ENCODE measurements at places on chromosomes 6 and 20.

- DNase-seq = no peak
These were observed 345.5 kb downstream of the THBS2 start for GRCh38 chr6:168908166-168908565.

DNA sequence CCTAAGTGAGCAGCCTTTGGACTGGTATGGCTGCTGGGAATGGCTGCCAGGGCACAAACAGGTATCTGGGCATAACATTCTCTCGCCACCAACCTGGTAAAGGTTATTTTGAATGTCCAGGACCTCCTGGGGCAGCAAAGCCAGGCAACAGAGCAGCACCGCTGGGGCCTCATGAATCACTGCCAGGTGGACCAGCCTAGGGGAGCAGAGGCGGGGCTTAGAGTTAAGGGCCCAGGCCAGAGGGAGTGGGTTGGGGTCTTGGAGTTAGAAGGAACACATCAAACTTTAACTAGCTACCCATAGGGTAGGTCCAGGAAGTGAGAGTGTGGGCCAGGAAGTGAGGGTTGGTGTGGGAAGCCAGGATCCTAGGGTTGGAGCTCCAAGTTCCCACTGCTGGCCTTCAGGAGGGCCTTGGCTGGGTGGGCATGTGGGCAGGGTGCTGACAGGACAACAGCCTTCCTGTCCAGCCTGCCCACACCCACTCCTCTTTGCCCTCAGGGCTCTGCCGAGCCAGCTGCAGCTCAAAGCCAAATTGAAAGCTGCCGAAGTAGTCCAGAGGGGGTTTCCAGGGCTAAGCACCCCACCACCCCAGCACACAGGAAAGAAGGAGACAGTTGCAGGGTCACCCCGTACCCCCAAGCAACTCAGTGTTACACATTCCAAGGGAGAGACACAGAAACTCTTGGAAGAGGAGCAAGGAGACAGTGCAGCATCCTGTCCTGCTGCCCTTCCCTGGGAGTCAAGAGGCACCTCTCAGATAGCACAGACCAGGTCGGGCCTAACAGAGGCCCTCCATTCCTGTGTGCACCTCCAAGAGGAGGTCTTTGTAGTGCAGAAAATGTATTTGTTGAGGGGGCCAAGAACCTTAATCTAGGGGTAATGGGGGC lies 2.6 kb downstream of the NFKBIE start:
- no peak for DNase-seq

GRCh38 chr6:101393251-101393828 lies at the start of gene GRIK2:
TSS of gene GRIK2 (plus strand) at chr6:101393708.
- no peak for DNase-seq

DNA sequence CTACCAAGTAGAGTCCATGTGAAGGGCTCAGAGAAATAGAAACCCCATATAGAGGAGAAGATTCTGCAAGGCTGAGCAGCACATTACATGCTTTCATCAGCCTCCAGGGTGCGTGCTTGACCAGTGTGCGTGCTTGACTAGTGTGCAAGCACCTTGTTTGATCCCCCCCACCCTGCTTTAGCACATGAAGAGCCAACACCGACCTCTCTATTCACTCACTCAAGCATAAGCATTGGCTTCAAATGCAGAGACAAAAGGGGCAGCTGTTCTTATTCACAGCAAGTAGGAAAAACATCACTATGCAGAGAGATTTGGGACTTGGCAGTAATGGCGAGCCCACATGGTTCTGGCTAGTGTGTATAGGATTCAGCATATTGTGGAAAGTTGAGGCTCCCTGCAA lies 278.7 kb upstream of the RNF217 start:
- DNase-seq = no peak

GRCh38 chr20:46985250-46985649 lies 90.6 kb downstream of the EYA2 start:
- no peak for DNase-seq

GRCh38 chr6:31186052-31186734 lies 15.7 kb upstream of the POU5F1 start:
- no peak for DNase-seq

GRCh38 chr20:35232575-35232974 lies 6.1 kb downstream of the MMP24 start:
- DNase-seq = no peak

GRCh38 chr6:14618759-14619418 lies 501.3 kb downstream of the CD83 start:
- no peak for DNase-seq

DNA sequence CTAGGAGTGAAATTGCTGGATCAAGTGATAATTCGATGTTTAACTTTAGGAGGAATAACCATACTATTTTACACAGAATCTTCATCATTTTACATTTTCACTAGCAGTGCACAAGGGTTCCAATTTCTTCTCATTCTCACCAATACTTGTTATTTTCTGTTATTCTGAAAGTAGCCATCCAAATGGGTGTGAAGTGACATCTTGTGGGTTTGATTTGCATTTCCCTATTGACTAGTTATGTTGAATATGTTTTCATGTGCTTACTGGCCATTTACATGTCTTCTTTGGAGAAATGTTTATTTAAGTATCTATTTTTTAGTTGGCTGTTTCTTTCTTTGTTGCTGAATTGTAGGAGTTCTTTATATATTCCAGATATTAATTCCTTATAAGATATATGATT lies 164.3 kb downstream of the CD109 start:
- DNase-seq = no peak

DNA sequence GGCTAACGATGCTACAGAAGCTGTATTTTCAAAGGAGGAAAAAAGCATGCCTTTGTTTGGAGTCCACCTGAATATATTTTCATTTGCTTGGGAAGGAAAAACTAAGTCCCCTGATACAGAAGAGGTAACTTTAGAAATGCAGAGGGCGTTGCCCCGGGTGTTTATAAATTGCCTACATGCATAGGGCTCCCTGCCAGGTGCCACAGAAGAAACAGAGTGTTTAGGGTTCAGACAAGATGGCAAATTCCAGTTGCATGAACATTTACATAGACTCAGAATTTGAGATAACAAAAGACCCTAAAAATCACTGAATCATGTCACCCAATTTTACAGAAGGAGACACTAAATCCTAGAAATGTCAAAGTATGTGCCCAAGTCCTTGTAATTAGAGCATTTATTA lies 19.9 kb downstream of the RIN2 start:
- DNase-seq = no peak

DNA sequence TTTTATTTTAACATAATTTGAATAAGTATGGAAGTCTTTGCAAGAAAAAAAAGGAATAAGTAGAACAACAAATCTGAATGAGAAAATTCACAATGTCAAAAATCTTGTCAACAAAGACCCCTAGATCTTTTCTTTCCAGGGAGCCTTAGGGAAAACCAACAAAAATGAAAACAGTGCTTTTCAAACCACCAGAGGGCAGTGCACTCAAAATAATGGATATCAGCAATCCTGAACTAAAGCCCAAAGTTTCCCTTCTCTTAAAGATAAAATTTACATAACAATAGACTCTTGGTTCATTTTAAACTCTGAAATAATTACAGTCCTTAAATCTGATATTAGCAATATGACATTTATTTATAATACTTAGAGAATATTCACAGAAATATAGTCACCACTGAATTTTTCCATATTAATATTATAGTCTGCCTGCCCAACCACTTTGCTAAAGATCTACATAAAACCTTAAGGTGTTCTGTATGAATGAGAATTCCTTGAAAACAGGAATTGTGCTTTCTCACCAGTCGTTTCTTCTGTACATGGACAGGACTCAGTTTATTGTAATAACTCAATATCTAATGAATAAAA lies 105.3 kb upstream of the BMP5 start:
- no peak for DNase-seq

DNA sequence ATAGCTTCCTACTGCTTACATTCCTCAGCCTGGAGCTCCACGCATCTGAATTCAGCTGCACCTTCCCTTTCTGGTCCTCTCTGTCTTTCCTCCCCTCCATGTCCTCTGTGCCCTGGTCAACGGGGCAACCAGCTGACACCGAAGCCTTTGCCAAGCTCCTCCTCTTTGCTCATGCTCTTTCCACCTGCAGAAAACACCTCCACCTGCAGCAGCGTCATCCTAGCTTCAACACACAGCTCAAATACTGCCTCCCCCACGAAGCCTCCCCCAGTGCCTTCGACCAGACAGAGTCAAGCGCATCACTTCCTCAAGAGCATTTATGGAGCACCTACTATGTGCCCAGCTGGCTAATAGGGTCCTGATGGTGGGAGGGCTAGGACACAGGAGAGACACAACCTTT lies 9.2 kb downstream of the CDH22 start:
- no peak for DNase-seq

- DNase-seq = no peak
These were observed 336.3 kb downstream of the NRN1 start for GRCh38 chr6:5670381-5670780.

GRCh38 chr6:168967281-168967925 lies 286.2 kb downstream of the THBS2 start:
- DNase-seq = no peak

DNA sequence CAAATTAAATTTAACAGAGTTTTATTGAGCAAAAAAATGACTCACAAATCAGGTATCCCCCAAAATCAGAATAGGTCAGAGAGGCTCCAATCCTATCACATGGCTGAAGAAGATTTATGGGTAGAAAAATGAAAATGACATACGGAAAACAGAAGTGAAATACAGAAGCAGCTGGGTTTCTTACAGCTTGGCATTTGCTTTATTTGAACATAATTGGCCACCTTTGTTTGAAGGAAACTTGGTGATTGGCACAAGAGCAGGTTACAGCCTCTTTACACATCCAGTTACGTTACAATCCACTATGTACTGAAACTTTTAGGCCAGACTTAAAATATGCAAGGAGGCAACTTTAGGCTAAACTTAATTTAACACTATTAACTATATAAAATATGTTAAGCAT lies 11.7 kb upstream of the TREM2 start:
- DNase-seq = no peak

All from natural killer cell (primary cell).